ENCODE measurements at places on chromosomes 3 and 15.

DNA sequence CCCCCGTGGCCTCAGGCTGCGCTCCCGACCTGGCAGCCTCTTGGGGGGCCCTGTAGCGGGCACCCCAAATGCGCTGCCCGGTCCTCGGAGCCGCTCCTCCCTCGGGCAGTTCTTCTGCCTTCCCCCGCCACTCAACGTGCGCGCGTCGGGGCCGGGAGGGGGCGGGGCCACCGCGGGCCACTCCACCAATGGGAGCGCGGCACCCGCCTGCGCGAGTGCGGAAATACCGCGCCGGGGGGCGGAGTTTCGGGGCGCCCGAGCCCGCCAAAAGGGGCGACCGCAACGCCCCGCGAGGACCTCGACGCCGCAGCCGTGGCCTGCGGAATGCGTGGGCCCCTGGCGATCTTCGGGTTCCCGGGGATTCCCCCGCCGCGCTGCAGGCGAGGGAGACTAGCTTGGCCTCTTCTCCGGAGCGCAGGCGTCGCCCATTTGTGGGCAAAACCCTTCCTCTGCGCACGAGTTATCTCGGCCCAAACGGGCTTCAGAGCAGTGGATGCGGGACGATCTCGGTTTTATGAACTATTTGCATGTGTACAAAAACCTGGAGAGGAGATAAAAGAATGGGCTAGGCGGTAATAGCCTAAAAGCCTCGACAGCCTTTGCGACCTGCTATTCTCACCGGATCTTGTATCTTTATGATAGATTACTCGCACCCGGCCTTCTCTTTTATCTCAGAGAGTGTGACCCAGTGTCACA lies at the start of gene TASOR:
TSS of gene TASOR (minus strand) at position 144 of the 696 bp plus-strand sequence. CDS start 259 bp downstream, outside the sequence.
- peak; percentile 78 for DNase-seq

DNA sequence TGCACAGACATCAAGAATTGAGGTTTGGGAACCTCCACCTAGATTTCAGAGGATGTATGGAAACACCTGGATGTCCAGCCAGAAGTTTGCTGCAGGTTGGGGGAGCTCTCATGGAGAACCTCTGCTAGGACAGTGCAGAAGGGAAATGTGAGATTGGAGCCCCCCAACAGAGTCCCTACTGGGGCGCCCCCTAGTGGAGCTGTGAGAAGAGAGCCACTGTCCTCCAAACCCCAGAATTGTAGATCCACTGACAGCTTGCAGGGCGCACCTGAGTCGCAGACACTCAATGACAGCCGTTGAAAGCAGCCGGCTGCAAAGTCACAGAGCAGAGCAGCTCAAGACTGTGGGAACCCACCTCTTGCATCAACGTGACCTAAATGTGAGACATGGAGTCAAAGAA lies 34.6 kb upstream of the EPHA6 start:
- DNase-seq, result no peak

- no peak for DNase-seq
These were observed 11.0 kb downstream of the EXOG start for GRCh38 chr3:38507120-38507519.

DNA sequence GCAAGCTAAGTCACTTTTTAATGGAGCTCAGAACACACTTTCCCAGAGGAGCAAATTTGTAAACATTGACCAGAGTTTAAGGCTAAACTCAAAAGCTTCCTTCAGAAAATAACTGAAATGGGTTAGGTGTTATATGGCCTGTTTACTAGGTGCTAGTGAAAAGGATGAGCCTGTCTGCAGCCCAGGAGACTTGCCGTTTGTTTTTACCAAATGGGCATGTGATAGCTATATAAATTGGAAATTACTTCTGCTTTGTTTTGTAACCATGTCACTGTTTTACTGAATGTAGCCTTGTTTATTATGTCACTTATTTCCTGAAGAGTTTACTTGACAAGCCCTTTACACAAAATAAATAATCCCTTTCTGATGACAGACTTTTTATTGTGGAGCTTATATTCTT lies 109.4 kb upstream of the THSD4 start:
- DNase-seq, result no peak

DNA sequence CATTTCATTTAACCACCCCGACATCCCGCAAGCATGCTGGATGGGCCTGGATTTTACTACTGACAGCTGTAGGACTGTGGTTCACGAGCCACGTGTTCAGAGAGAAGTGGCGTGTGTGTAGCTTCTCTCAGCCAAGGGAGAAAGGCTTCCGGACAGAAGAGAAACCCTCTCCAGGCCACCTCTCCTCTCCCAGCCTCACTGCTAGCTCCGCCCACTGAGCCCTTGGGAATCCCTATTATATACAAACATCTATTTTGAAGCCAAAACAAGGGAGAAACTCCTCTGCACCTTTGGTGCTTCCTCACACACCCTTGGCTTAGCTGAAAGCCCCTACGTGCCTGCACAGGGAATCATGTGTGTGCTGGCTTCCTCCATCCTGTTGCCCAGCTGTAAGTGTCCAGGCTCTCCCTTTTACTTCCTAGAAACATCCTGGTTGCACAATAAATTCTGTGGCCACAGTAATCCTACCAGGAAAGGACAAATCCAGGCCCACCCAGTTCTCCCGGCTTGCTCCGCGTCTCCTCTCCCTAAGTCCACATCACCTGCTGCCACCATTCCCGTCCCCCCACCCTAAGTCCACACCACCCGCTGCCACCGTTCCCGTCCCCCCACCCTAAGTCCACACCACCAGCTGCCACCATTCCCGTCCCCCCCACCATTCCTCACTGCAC lies 30.5 kb downstream of the PCSK6 start:
- peak; percentile 25 for DNase-seq

GRCh38 chr3:52535411-52536111 lies 844 bp upstream of the UQCC5 start:
- DNase-seq, result no peak

DNA sequence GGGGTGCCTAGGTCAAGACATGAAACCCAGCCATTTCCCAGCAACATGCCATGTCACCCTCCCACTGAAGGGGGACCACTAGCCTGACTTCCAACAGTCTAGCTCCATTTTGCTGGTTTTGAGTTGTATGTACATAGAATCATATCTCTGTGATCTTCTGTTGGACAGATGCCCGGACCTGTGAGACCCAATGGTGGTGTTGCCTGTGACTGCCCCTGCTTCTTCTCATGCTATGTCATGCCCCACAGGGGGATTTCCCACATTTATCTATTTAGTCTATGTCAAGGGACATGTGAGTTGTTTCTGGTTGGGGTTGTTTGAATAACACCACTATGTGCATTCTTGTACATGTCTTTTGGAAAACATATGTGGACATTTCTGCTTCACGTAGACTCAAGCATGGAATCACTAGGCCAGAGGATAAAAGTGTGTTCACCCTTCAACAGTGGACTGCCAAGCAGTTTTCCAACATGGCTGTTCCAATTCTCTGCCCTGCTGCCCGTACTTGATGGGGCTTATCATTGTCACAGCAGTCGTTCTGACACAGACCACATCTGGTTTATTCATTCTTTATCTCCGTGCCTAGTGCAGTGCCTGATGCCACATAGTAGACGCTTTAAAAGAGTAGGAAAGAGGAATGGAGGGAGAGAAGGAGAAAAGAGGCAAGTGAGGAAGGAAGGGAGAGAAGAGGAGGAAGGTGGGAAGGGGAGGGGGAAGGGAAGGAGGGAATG lies 114.4 kb downstream of the TPRA1 start:
- DNase-seq, result no peak

- DNase-seq, result peak; percentile 51
These were observed 480.5 kb upstream of the PROK2 start for GRCh38 chr3:72265256-72266015.

- peak; percentile 97 for DNase-seq
These were observed 80.9 kb downstream of the DUT start for GRCh38 chr15:48411971-48412591.

DNA sequence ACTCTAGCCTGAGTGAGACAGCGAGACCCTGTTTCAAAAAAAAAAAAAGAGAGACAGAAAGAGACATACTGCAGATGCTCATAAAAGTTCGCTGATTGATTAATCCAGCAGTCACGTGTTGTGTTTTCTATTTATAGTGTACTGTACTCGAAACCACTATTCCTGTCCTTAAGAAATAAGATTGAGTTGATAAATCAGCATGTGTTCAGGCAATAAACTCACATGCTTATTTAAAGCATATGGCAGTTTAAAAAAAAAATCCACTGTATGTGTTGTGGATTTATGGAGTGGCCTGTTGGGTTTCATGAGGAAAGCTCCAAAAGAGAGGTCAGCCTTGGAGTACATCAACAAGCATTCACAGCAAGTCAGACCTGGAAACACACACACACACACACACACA lies 17.7 kb downstream of the RPL22L1 start:
- peak; percentile 24 for DNase-seq

DNA sequence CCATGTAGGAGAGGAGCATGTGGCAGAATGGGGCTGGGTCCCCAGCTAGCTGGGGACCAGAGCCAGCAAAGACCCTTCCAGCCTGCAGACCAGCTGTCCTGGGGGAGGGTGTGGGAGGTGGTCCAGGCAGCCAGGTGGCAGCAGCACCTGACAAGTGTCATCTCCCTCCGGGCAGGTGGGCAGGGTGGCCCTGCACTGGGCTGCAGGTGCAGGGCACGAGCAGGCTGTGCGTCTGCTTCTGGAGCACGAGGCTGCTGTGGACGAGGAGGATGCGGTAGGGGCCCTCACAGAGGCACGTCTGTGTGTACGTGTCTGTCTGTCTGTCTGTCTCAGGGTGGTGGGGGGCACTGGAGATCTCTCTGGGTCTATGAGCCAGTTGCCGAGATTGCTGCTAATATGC lies 5.5 kb downstream of the ANKDD1A start:
- no peak for DNase-seq

DNA sequence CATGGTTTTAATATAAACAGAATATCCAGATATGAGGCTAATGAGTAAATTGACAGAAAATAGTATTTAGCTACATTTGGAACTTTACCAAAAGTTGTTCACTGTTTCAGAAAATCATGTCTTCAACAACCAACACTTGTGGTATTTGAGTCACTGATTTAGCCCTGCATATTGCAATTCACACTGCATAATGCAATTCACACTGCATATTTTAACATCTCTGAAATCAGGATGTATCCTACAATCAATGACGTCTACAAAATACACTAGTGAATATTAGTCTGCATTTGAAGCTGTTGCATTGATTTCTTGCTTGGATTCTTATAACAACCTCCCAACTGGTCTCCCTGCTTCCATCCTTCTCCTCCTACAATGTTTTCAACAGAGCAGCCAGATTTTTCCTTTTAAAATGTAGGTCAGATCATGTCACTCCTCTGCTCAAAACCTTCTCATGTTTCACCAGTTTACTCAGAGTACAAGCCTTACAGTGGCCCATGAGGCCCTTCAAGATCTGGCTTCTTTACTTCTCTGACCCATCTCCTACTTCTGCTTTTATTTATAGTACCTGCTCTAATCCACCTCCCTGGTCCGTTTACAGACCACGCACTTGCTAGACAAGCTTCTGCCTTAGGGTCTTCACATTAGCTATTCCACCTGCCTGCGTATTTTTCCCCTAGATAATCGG lies 11.4 kb upstream of the RAB11A start:
- no peak for DNase-seq

GRCh38 chr15:35320158-35320780 lies 225.7 kb downstream of the DPH6 start:
- no peak for DNase-seq

DNA sequence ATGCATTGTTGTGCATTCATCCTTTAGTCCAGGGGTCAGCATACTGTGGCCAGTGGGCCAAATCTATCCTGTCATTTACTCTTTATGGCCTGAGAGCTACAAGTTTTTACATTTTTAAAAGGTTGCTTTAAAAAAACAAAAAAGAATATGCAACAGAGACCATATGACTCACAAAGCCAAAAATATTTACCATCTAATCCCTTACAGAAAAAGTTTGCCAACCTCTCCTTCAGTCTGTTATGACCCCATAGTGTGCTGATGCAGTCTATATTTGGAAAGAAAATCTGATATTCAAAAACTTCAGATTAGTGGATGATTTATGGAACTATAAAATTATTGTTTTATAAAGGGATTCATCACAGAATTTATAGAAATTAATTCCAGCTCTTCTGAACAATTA lies 237.5 kb upstream of the IL12A start:
- DNase-seq, result peak; percentile 69

DNA sequence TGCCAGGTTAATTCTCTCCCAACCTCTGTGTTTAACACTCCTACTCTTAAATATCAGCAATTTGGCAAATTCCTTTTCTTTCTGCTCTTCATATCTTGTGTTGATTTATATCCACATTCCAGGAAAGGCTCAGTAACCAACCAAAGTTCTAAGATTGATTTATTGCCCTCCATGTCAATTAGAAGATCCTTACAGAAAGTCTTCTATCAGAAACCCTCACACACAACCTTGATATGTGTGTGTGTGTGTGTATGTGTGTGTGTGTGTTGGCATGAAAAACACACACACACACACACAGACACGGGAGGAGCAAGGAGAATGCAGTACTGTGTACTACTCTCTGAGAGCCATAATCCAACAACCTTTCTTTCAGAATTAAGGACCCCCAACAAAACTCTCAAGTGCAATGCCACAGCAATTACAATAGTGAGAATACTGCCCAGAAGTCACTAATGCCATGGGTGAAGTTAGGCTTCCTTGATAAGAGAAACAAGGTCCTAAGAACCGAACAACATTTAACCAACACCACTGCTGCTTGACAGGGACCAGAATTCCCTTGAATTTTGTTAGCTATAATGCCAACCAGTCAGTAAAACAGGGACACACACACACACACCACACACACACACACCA lies 1.1 kb downstream of the LSAMP start:
- no peak for DNase-seq

DNA sequence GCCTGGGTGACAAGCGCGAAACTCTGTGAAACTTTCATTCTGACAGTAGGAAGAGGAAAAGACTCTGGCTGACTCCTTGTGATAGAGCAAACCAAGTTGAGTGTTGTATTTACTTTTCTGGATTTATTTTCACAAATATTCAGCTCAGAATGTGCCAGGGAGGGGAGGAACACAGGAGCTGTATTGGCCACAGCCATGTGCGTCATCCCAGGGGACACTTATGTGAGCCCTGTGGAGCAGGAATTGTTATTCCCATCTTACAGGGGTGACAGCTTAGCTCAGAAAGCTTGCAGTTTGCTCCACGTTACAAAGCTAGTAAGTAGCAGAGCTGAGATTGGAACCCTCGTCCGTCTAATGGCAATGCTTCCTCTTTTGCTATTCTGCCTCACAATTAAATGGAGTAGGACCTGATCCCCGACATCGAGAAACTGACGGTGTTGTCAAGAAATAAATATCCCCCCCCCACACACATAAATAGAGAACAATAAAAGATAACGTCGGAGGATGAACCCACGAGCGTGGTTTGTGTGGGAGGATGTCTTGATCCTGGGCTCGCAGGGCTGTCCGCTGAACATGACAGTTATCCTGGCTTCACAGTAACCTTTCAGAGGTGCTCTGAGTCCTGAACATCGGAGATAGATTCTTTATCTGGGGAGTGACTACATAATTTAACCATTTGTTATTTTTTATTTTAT lies 151.6 kb upstream of the CTDSPL start:
- DNase-seq, result no peak

GRCh38 chr15:57158997-57159668 lies 217.2 kb upstream of the CGNL1 start:
- peak; percentile 27 for DNase-seq
